Immature natural killer cell (primary cell): ENCODE measurements at places on chromosomes 4 and X.

- no peak for DNase-seq
These were observed 9.2 kb upstream of the GYG2 start for GRCh38 chrX:2819345-2820135.

DNA sequence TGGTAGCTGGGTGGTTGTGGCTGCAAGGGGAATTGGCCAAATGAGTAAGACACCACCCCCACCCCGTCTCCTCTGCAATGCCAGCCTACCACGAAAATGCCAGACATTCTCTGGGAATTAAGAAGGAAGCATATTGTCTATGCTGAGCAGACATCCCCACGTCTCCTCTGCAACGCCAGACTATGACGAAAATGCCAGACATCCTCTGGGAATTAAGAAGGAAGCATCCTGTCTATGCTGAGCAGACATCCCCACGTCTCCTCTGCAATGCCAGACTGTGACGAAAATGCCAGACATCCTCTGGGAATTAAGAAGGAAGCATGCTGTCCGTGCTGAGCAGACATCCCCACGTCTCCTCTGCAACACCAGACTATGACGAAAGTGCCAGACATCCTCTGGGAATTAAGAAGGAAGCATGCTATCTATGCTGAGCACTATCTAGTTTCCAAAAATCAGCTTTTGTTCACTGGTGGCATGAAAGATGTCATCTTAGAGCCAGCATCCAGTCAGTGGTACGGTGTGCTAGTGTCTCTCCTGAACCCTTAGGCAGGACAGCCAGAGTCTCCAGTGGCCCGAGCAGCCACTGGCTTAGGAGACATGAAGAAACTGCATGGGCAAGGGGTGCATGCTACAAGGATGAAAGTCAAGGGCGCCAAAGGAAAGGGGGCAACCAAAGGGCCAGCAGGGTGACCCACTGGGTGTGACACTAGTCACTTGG, 339.8 kb upstream of the FRG1 start:
- no peak for DNase-seq

DNA sequence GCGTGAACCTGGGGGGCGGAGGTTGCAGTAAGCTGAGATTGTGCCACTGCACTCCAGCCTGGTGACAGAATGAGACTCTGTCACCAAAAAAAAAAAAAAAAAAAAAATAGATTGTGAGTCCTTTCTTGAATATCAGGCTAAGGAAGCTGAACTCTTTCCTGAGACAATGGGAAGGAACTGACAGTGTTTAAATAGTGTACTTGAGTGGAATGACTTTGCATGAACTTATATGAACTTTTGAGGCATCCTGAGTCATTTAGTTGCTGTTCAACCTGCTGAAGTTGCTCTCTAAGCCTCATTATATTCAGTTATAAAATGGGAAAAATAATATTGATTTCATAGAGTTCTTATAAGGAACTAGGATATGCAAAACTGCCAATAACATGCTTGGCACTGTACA, 79.3 kb upstream of the LIMCH1 start:
- no peak for DNase-seq

DNA sequence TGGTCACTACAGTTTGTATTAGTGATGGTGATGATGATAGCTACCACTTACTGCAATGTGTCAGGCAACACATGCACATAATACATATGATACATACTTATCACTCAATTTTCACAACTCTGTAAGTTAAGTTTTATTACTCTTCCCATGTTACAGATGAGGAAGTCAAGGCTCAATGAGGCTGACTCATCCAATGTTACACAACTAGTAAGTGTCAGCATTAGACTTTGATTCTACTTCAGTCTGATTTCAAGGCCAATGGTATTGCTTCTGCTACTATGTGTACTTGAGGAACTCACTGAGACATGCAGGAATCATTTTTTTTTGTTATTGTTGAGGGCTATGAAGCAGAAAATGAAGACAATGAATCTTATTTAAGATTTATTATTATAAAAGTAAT, 96.4 kb upstream of the TRPC5OS start:
- no peak for DNase-seq

GRCh38 chr4:25881193-25881592, 18.4 kb upstream of the SEL1L3 start:
- DNase-seq = no peak

- no peak for DNase-seq
These were observed 21.5 kb upstream of the TMSB4X start for GRCh38 chrX:12953420-12953819.

DNA sequence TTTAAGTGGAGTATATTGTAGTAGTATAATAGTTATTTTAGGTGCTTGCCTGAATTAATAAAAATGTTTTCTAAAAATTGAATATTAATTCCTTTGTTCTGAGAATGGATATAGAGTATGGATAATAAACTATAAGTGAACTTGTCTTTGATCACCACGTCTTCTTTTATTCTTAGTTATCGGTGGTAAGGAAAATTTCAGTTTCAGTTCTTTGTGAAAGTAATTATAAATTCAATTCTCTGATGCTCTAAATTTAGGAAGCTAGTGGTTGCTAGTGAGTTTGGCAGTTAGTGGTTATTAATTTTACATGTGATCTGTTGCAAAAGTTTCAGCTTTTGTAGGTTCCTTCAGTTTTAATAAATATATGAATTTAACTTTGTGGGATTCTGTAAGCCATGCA, 30.8 kb downstream of the MRPL1 start:
- DNase-seq = no peak

GRCh38 chr4:185247151-185247550, 37.8 kb downstream of the SNX25 start:
- DNase-seq = no peak

DNA sequence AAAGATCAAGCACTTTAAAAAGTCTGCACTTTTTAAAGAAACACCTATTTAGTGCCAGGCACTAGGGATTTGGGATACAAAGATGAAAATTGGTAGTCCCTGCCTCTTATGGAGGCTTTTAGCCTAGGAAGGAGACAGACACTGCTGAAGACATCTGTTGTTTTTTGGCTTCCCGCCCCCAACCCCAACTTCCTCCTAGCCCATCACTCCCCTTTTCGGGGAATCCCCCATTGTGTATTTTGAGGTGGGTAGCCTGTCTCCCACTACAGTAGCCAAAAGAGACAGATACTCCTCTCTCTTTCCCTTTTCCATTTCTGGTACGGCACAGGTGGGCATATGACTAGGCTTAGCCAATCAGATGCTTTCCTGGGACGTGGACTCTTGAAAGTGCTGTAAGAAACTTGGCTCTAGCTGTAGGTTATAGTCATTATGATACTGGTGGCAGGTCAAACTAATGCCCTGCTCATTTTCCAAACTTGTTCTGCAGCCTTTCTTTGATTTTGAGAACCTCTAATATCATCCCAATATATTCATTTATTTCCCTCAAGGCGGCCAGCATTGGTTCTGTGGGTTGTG, 194.6 kb upstream of the RBPJ start:
- DNase-seq = no peak

DNA sequence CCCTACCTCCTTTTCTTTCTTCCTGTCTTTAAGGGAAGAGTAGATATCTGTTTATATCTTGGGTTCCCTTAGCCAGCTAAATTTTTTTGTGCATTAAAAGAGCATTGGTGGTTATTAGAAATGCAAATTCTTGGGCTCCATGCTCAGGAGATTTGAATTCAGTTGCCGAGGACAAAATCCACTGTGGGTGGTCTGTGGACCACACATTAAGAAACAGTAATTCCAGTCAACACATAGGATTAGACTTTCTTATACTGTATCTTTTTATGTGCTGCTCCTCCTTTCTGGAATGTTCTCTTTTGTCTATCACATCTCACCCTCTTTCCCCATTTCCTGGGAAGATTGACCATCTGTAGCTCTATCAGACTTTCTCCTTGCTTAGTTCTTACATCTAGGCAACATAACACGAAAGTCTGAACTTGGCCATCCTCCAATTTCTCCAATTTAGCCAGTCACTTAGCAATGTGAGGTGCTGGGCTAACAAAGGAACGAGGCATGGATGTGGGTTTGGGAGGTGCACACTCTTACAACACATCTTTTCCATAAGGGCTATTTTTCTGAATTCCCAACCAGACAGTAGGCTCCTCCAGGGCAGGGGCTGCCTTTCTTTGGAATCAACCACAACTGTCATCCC, 5.3 kb upstream of the PDLIM3 start:
- no peak for DNase-seq

- no peak for DNase-seq
These were observed 18.3 kb downstream of the KLF3 start for GRCh38 chr4:38682336-38682735.

DNA sequence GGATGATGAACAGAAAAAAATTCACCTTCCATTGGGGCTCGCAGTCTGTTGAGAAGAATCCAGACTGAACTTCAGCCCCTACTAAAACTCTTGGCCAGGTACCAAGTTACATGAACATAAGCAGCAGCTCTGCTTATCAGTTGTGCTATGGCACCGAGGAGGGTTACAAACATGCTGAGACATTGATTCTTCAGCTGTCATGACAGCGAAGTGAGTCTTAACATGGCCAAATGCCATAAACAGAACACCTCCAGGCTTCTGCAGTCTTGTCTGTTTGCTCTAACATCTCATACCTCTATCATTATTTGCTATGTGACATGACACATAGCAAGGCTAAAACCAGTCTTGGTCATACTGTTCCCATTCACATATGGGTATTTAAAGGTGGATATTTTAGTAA, 521.5 kb downstream of the GRID2 start:
- DNase-seq = no peak

DNA sequence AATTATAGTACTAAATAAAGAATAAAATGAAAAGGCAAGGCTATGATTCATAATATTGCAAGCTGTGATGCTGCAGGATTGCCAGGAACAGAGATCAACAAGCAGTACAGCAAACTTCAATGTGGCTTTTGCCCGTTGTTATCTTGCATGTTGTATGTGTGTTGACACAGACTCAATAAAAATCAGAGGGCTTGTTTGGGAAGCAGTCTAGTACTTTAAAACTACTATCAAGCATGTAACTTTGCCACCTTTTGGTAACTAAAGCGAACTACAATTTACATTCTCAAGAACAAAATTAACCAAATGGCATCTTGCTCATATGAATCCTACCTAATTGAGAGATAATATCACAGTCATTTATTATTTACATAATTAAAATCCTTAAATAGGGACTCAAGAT, 79.8 kb upstream of the GPM6A start:
- no peak for DNase-seq

GRCh38 chr4:143085224-143085623, 99.5 kb upstream of the USP38 start:
- DNase-seq = no peak

- DNase-seq = no peak
These were observed 28.5 kb upstream of the XG start for GRCh38 chrX:2723286-2723879.

DNA sequence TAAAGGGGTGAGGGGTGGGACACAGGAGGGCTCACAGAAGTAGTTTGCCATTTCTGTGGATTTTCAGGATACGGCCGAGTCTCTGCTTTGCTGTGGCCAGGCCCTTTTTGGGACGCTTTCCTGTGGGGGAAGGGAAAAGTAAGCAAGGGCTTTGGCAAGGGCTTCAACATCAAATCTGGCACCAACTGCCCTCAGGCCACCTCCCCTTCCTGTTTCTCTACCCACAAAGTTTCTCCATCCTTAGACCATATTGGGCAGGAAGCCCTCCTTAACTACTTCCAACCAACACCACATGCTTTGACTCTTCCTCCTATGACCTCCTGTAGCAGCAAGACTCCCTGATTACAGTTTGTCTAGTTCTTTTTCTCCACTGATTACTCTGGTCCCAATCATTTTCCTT, 105.1 kb downstream of the PHF8 start:
- peak; percentile 2 for DNase-seq

- DNase-seq = no peak
These were observed 5.5 kb downstream of the PPP2R2C start for GRCh38 chr4:6466756-6467381.

GRCh38 chr4:184655889-184656869, 6.6 kb downstream of the PRIMPOL start:
- no peak for DNase-seq

- no peak for DNase-seq
These were observed 59.2 kb downstream of the CPZ start for GRCh38 chr4:8651661-8652180.

- DNase-seq = no peak
These were observed 5.2 kb downstream of the BANK1 start for GRCh38 chr4:101795704-101796103.

GRCh38 chr4:52852041-52852440, 10.1 kb upstream of the RASL11B start:
- DNase-seq = no peak

DNA sequence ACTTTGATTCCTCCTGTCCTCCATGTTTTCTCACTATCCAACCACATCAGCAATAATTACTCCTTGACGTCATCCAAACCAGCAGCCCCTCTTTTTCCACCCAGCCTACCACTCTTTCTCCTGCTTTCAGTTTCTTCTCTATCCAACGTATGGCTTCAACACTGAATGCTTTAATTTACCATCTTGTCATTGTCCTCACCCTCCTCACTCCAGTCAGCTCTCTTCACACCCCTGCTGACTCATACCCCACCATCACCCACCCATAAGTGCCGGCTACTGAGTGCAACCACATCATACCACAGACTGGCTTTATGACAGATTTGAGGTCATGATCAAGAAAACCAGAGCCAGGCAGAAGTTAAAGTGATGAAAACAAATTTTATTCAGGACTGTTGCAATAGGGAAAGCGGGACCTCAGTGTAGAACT, 9.8 kb upstream of the ANXA5 start:
- peak; percentile 85 for DNase-seq

DNA sequence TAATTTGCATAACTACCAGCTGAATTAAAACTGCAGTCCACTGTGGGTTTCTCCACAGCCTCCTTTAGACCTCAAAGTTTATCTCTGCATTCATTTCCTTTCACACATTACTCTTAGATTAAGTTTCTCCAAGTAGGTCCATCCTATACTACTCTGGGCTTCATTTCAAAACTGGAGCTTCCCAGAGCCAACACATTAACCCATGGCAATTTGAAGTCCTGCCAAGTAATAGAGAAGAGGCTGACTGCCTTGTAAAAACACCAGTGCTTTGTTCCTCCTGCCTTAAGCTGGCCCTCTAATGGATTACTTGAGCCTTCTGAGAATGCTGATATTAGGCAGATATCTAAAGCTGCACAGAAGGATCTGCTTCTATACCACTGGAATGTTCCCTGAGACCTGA, 997.2 kb upstream of the SLIT2 start:
- no peak for DNase-seq

- no peak for DNase-seq
These were observed 35.5 kb downstream of the NOP14 start for GRCh38 chr4:2927696-2928075.

DNA sequence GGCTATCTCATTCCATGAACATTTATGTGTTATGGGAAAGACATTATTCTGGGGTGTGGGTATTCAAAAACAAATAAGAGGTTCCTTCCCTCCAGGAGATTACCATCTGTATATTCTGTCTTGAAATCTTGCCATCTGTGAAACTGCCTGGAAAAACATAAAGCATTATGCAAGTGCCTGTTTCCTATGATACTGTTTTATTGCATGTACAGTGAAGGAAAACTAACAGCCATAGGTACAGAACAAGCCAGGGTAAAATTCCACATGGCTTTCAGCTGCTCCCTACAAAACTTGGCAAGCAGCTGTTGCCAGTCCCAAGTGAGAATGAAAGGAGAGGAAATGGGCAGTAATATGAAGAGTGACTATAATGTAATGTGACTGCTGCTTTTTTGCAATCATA, 136.0 kb downstream of the GUCY2F start:
- no peak for DNase-seq

- DNase-seq = no peak
These were observed 1.8 kb downstream of the PPP1R2C start for GRCh38 chrX:42776195-42776594.
